ENCODE measurements at places on chromosomes 3 and 15.

GRCh38 chr15:69414701-69415167 lies 585 bp downstream of the KIF23 start:
- peak; percentile 91 for DNase-seq

DNA sequence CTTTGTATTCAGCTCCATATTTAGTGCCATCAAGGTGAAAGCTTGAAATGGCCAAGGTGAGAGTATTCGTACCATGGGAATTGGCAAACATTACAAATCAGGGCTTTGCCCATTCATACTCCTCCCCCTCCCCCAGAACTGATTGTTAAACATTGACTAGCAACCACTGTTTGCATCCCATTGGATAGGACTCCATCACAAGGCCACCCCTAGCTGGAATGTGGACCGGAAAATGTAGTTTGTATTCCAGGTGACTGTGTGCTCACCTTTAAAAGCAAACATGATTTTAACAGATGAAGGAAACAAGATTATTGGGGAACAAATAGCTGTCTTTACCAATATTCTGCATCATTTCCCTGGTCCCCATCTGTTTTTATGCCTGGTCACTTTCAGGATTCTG lies 14.1 kb downstream of the ST3GAL6 start:
- no peak for DNase-seq

DNA sequence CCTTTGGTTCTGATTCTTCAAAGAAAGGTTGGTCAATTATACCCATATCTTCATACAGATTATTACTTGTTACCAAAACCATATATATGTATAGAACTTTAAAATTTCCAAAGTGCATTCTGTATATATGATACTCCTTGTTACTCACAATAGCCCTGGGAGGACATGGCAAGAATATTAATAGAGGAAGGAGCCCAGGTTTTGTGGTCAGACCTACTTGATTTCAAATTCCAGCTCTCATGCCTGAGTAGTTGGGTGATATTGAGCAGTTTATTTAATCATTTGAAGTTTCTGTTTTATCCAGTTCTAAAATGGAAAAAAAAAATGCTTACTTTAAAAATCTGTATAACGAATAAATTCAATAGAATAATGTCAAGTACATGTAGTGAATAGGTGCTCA lies 2.5 kb downstream of the IL1RAP start:
- no peak for DNase-seq

- no peak for DNase-seq
These were observed 65.8 kb upstream of the AKAP13 start for GRCh38 chr15:85314633-85315032.

DNA sequence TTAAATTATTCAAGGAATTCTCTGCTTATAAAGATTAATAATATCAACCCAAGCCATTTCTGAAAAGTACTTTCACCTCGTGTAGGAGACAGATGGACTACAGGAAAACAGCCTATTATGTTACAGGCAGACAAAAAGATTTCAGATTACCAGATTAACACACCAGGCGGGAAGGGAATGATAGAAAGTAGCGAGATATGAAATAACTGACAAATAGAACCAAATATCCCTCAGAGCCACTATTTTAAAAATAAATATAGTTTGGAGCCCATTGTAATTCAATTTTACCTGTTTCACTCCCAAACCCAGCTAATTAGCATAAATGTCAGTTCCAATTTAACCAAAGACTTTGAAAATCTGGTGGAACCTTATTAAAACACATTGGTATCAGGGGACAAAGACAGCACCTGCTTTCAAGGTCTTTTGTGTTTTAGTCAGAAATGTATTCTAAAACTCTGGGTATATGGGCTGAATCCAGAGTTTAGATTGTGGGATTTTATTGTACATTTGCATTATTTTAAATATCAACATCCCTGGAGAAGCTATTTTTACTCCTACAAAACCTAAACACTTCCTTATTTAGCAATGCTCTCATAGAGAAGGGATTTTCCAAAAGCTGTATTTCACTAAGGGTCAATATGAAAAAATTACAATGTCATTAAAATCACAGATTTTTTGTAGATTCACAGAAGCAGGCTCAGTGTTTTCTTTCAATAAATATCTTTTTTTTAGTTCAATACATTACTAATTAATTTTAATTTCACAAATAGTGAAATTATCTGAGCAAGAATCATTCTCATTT lies 138.4 kb downstream of the TNIK start:
- no peak for DNase-seq

- DNase-seq, result no peak
These were observed 66.7 kb upstream of the MME start for GRCh38 chr3:155013427-155013826.

- no peak for DNase-seq
These were observed 5.8 kb downstream of the MCM2 start for GRCh38 chr3:127604035-127604434.

DNA sequence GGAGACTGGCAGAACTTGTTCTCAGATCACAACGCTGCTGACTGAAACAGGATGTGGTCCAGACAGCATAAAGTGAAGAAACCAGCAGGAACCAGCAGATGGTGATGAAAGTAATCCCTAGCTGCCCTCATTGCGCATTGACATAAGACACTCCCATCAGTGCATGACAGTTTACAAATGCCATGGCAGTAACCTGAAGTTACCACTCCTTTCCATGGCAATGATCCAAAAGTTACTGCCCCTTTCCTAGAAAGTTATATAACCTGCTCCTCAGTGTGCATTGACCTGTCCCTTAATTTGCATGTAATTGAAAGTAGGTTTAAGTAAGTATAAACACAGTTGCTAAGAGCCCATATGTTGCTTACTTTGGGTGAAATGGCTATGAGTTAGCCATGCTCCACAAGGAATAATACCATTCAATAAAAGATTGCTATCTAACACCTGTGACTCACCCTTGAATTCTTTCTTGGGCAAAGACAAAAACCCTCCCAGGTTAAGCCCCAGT lies 149.1 kb upstream of the CD96 start:
- DNase-seq, result no peak

DNA sequence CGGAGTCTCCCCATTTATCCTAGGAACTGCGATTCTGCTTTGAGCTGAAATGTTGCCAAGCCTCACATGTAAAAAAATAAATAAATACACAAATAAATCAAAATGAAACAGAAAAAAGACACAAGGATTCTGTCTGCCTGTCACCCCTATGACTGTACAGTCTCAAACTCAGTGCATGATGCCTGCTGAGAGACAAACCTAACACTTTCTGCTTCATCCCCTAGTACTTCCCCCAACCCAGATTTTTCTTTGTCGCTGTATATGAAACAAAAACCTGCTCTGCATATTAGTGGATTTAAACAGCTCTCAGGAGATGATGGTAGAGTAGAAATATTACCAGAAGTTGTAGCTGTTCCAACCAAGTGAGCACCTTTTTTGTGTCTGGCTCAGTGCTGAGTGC lies 530.7 kb upstream of the CFAP20DC start:
- no peak for DNase-seq

DNA sequence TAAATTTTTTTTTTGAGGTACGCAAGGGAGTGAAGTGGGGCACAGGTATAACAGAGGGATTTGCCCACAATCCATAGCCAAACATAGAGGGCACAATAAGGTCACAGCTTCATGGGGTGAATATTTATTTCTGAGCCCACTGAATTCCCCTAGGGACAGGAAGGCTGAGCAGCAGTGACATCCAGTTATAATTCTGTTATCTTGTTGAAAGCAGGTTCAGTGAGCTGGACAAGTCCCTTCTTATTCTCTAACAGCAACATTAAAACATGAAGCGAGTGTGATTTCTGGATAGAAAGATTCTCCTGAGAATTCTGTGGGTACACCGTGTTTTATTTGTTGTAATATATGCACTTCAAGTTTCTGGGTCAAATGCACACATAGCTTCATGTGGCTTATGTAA lies 538.2 kb downstream of the NAALADL2 start:
- DNase-seq, result no peak

DNA sequence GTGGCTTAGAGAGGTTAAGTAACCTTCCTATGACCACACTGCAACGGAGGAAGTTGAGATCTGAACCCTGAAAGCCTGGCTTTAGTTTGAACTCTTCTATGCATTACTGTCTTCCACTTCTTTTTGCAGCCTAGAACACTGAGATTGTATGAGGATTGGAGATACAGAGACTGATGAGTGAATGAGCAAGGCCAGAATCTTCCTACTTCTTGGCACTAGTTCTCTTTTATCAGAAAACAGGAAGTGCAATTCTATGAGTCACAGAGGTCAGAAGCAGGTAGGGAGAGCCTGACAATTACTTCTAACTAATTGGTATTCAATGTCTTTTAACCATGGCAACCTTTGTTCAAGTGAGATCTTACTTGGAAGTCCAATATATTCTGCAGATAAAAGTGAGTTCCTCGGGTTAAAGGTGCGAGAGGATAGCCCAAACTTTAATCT lies 219.0 kb downstream of the SHQ1 start:
- DNase-seq, result no peak

DNA sequence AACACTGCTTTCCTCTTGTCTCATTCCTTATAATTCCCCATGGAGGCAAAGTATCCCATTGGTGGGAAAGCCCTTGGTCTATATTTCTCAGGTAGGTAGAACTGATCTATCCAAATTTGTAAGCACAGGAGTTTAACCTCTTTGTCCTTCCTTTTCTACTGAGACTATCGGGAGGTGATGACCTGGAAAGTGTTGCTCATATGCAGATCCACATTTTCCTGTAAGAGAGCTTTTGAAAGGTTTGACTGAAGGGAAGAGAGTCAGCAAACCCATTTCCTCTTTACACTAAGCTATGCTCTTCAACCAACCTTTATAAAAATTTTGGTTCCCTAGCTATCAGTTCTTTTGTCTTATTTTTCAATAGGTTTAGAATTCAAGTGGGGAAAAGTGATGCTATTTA lies 200.7 kb downstream of the TIGIT start:
- DNase-seq, result no peak

GRCh38 chr3:146513386-146514051 lies 30.9 kb downstream of the PLSCR1 start:
- no peak for DNase-seq

DNA sequence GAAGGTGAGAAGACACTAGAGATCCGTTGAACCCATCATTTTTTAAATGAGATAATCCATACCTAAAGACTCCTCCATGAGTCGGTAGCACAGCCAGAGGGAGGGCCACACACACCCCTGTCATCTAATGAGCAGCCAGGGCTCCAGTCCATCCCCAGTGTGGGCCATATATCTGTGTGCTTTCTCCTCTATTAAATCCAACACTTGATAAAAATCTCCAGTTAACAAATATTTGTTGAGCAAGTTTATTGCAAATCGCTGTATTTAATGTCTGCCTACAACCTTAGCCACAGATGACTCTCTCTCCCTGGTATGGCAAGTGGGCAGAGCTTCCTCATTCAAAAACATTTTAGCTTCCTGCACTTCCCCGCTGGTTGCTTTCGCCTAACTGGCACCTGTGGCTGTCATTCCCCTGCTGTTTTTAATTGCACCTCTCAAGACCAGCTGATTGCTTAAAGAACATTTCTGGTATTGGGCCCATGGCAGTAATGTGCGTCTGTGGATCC lies 82.8 kb downstream of the SMAD3 start:
- DNase-seq, result no peak

DNA sequence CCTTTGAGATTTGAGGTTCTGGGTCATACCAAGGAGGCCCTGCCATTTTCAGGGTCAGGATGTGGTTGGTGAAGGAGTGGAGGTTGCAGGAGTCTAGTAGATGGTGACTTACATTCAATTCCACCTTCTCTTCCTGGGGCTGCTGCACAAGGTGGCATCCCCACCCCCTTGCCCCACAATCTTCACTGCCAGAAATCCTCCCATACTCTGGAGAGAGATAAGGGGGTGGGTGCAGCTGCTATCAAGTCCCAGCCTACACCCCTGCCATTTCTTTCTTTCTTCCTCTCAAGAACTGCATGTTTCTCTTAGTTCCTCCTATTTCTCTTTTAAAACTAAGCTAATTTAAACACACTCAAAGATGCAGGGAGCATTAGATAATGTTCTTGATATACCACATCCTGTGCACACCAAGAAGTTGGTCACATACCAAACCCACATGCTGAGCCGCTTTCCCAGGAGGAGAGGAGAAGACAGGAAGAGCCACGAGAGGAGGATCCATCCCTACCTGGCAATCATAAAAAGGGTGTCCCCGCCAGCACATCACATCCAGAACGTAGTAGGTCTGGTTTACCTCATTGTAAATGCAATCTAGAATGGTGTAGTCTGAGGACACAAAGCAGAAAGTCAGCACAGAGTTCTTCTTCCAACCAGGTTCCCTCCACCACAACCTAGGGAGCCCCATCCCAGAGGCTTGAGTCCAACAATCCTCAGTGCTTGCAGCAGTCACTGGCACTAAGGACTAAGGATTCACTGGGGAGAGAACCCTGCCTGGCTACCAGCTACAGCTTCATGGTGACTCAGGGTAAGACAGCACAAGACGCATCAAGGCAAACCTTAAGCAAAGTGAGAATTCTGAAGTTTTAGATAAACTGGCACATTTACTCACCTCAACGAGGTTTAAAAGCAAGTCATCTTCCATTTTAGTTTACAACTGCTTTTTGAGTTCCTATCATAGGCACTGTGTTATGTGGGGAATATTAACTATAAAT lies 18.5 kb downstream of the SNUPN start:
- DNase-seq, result no peak

Data from fibroblast of skin of left biceps (primary cell).